Aorta (tissue), 5 donors: ENCODE measurements at places on chromosomes 5 and 9. TPM values are rescaled to one million over a fixed set of nuclear protein-coding genes. Genes with fewer than 3 reads are reported as not detected.

DNA sequence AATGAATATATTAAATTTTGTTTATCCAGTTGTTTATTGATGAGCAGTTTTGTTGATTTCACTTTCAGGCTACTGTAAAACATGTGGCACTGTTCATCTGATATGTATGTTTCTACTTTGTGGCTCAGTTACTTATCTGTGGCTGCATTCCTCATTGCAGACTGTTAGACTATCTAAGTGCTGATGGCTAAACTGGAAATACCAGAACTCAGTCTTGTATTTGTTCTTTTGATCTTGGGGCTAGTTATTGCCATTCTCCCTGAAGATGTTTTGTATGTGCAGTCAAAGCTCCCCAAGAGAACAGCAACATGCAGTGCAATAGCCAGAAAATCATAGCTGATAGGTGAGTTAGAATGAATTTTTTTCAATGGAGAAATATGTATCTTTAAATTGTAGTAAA lies 162.2 kb downstream of the GADD45G start:
- H3K4me3 ChIP-seq = no peak overlapping the region
- no peaks in the 10 kb centered on the region for H3K36me3 ChIP-seq
- H3K27me3 ChIP-seq = no peaks in the 10 kb centered on the region

- H3K36me3 ChIP-seq = no peaks in the 10 kb centered on the region
- no peak overlapping the region for H3K4me3 ChIP-seq
- no peak for DNase-seq
- no peak overlapping the region for H3K27ac ChIP-seq
- no peaks in the 10 kb centered on the region for H3K4me1 ChIP-seq
Measured at GRCh38 chr5:5813441-5813840, 391.0 kb downstream of the ICE1 start.

DNA sequence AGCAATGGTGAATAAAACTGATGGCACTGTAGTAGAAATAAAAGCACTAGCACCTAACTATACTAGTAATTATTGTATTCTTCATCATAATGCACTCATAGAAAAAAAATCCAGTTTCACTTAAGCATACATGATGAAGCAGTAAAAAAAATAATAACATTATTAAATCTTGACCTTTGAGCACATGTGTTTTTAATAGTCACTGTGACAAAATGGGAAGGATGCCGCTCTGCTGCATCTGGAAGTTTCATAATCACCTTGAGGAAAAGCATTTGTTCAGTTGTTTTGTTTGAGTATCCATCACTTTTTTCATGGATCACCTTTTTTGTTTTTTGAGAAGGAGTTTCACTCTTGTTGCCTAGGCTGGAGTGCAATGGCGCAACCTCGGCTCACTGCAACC lies 13.2 kb downstream of the OR2K2 start:
- H3K36me3 ChIP-seq = no peaks in the 10 kb centered on the region
- H3K27ac ChIP-seq = no peak overlapping the region
- DNase-seq = no peak

GRCh38 chr9:36064448-36065037 lies 27.8 kb downstream of the RECK start:
- H3K27me3 ChIP-seq = no peaks in the 10 kb centered on the region
- H3K27ac ChIP-seq = no peak overlapping the region
- no peaks in the 10 kb centered on the region for H3K4me1 ChIP-seq
- H3K36me3 ChIP-seq = peaks cover 2% of the 10 kb centered on the region
- H3K4me3 ChIP-seq = no peak overlapping the region
- no peak for DNase-seq

- H3K27ac ChIP-seq = no peak overlapping the region
- H3K36me3 ChIP-seq = peaks cover 2% of the 10 kb centered on the region
- DNase-seq = no peak
- H3K4me3 ChIP-seq = no peak overlapping the region
- H3K4me1 ChIP-seq = no peaks in the 10 kb centered on the region
- H3K27me3 ChIP-seq = no peaks in the 10 kb centered on the region
Measured at GRCh38 chr9:131960311-131960710, 119.4 kb downstream of the MED27 start.

DNA sequence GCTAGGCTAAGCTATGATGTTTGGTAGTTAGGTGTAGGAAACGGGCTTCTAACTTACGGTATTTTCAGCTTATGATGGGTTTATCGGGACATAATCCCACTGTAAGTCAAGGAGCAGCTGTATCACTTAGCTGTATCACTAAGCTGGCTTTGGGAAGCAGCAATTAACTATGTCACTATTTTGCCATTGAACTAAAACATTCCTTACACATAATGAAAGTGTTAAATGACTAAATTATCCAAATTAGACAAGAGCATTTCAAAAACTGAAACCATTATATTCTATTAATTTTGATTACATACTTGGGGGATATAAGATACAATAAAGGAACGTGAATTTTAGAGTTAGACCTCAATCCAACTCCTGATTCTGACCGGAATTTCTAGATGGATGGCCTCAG lies 188.3 kb downstream of the AGTPBP1 start:
- no peaks in the 10 kb centered on the region for H3K27me3 ChIP-seq
- DNase-seq = no peak
- H3K36me3 ChIP-seq = no peaks in the 10 kb centered on the region
- no peak overlapping the region for H3K27ac ChIP-seq
- no peak overlapping the region for H3K4me3 ChIP-seq

DNA sequence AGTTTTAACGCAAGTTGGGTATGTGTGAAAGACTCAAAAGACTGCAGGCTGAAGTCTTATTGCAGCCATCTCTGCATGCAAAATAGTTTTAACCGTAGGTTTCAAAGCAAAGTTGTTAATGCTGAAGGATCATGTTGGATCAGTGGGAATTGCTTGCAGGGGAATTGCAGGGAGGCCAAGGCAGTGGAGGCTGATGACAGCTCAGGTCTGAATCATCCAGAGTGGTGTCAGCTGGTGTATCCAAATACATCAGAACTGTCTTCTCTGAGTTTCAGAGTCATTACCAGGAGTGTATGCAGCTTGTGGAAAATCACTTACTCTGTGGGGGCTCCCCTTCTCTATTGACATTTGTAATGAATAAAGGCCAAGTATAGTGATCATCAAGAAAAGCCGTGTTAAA lies 435.7 kb downstream of the SH3GL2 start:
- no peak overlapping the region for H3K4me3 ChIP-seq
- no peaks in the 10 kb centered on the region for H3K27me3 ChIP-seq
- H3K36me3 ChIP-seq = no peaks in the 10 kb centered on the region
- DNase-seq = no peak
- H3K27ac ChIP-seq = no peak overlapping the region

DNA sequence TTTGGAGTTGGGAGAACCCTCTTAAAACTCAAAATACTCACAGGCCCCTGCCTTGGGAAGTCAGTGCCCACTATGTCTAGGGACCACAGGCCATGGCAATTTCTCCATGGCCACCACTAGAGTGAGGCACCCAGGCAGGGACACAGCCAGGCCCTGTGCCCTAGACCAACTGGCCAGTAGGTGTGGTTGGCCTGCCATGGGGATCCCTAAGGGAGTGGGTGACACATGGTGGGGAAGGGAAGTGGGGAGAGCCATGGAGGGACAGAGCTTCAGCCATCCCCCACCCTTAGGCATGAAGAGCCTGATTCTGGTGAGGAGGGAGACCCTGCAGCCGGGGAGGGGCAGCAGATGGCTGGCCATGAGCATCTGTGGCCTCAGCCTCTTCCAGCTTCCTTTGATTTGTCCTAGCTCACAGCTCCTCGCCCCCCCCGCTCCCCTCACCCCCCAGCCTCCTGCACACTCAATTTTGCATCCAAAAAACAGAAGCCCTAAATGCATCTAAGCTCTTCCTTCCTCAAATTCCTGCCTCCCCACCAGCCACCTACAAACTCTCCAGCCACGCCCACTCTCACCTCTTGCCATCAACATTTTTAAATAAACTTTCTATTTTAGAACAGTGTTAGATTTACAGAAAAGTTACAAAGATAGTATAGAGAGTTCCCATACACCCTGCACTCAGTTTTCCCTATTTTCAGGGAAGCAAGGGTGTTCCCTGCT lies 1.6 kb upstream of the DBN1 start:
- H3K27ac ChIP-seq = no peak overlapping the region
- H3K4me3 ChIP-seq = no peak overlapping the region
- H3K4me1 ChIP-seq = no peaks in the 10 kb centered on the region
- no peak for DNase-seq

GRCh38 chr5:71864730-71865601 lies 145.9 kb downstream of the CARTPT start:
- H3K27ac ChIP-seq = no peak overlapping the region
- H3K4me1 ChIP-seq = no peaks in the 10 kb centered on the region
- no peaks in the 10 kb centered on the region for H3K36me3 ChIP-seq
- peak; percentile 76 for DNase-seq

- H3K27me3 ChIP-seq = no peaks in the 10 kb centered on the region
- no peak for DNase-seq
- no peak overlapping the region for H3K4me3 ChIP-seq
- no peaks in the 10 kb centered on the region for H3K4me1 ChIP-seq
- H3K36me3 ChIP-seq = peaks cover 9% of the 10 kb centered on the region
Measured at GRCh38 chr9:32424616-32425015, 40.2 kb downstream of the ACO1 start.

DNA sequence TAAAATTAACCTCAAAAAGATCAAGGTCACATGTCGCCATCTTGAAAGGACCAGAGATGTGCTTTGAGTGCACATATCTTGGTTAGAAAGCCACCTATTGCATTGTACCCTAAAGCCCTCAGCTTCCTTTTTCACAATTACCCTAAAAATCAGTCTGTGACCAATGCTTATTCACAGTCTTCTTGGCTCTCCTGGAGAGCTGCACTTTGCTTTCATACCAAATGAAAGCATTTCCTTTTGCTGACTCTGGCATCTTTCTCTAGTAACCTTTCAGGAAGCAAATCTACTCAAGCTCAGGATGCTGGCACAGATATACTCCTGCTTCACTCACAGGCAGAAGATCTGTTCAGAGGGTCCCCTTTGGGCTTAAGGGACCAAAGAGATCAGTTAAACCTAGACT lies 160.7 kb upstream of the PUM3 start:
- H3K4me3 ChIP-seq = no peak overlapping the region
- no peak for DNase-seq
- no peaks in the 10 kb centered on the region for H3K36me3 ChIP-seq
- H3K4me1 ChIP-seq = no peaks in the 10 kb centered on the region

DNA sequence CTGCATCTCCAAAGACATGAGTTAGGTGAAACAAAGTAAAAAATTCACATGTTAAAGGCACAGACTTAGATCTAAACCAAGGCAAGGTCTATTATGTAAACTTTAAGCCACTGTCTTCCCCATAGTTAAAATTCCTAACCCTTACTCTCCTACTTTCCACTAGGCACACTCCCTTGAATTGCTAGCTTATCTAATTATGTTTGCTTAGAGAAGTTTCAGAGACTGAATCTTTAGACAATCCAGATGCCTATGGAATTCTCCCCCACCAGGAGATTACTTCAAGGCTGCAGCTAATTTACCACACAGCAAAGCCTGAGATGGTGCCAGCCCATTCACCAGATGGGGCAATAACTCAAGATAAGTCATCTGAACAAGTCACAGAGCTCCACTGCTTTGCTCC lies 803.1 kb upstream of the COX7C start:
- no peak for DNase-seq
- no peak overlapping the region for H3K4me3 ChIP-seq
- H3K27me3 ChIP-seq = no peaks in the 10 kb centered on the region
- H3K27ac ChIP-seq = no peak overlapping the region
- H3K36me3 ChIP-seq = no peaks in the 10 kb centered on the region

DNA sequence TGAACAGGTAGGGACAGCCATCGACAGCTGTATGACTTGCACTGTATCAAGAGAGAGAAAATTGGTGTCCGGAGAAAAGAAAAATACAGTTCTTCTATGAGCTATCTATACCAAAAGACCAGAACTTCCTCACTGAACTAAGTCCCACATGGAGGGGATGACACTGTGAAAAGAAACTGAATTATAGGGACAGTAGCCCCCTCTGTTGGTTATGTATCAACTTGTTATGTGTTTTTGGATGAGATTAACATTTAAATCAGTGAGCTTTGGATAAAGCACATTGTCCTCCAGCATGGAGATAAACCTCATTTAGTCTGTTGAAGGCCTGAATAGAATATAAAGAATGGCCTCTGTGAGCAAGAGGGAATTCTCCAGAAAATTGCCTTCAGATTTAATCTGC lies 176.6 kb upstream of the SH3GL2 start:
- no peaks in the 10 kb centered on the region for H3K27me3 ChIP-seq
- no peak overlapping the region for H3K27ac ChIP-seq
- H3K36me3 ChIP-seq = no peaks in the 10 kb centered on the region
- H3K4me1 ChIP-seq = no peaks in the 10 kb centered on the region
- DNase-seq = no peak
- H3K4me3 ChIP-seq = no peak overlapping the region

- no peaks in the 10 kb centered on the region for H3K27me3 ChIP-seq
- H3K4me1 ChIP-seq = no peaks in the 10 kb centered on the region
- H3K4me3 ChIP-seq = no peak overlapping the region
- H3K27ac ChIP-seq = no peak overlapping the region
Measured at GRCh38 chr5:37111426-37112382, 137.5 kb downstream of the CPLANE1 start.

GRCh38 chr5:77751328-77752023 lies 24.7 kb downstream of the TBCA start:
- no peaks in the 10 kb centered on the region for H3K27me3 ChIP-seq
- H3K4me1 ChIP-seq = no peaks in the 10 kb centered on the region
- no peak overlapping the region for H3K4me3 ChIP-seq

GRCh38 chr5:108472237-108472636 lies 90.3 kb upstream of the FBXL17 start:
- no peaks in the 10 kb centered on the region for H3K27me3 ChIP-seq
- DNase-seq = no peak
- H3K36me3 ChIP-seq = no peaks in the 10 kb centered on the region
- no peak overlapping the region for H3K4me3 ChIP-seq
- no peaks in the 10 kb centered on the region for H3K4me1 ChIP-seq
- no peak overlapping the region for H3K27ac ChIP-seq

DNA sequence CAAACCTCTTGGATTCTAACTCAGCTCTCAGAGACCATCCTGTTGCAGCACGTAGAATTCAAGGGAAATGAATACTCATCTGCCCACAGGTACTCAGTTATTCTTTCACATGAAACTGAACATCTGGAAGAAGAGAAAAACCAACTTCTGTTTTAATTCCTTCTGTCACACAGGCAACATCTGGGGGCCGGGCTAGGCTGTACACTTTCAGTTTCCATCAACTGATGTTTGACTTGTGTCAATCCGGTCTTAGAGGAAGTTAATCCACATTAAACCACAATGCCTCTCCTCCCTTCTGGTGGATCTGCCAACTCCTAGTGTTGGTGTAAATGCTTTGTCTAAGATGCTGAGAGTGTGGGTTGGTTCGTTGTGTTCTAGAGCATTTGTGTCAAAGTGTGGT lies 17.6 kb downstream of the DMRT3 start:
- H3K36me3 ChIP-seq = no peaks in the 10 kb centered on the region
- H3K27ac ChIP-seq = no peak overlapping the region

GRCh38 chr5:3237276-3237868 lies 358.3 kb upstream of the IRX1 start:
- no peaks in the 10 kb centered on the region for H3K36me3 ChIP-seq
- H3K27ac ChIP-seq = no peak overlapping the region
- no peaks in the 10 kb centered on the region for H3K4me1 ChIP-seq
- no peaks in the 10 kb centered on the region for H3K27me3 ChIP-seq

- H3K4me3 ChIP-seq = no peak overlapping the region
- H3K36me3 ChIP-seq = no peaks in the 10 kb centered on the region
- H3K27me3 ChIP-seq = no peaks in the 10 kb centered on the region
- no peak for DNase-seq
Measured at GRCh38 chr5:145237843-145238242, 597.3 kb downstream of the PRELID2 start.

C5orf34 gene
- polyA plus RNA-seq = 0.64 TPM

RETREG1 gene
- polyA plus RNA-seq = 1.8 TPM

MIGA2 gene
- 32.3 TPM for polyA plus RNA-seq

TSLP gene
- 2.1 TPM for polyA plus RNA-seq

SLU7 gene
- 36.3 TPM for polyA plus RNA-seq

TTC33 gene
- polyA plus RNA-seq = 11.9 TPM

SAPCD2 gene
- not detected for polyA plus RNA-seq

ASPN gene
- 82.1 TPM for polyA plus RNA-seq

HK3 gene
- 7.9 TPM for polyA plus RNA-seq

PTTG1 gene
- polyA plus RNA-seq = 18.7 TPM

PAEP gene
- polyA plus RNA-seq = not detected

IRGM gene
- not detected for polyA plus RNA-seq

ZNF300 gene
- 4.0 TPM for polyA plus RNA-seq
